ENCODE measurements at places on chromosomes 12 and 14.

DNA sequence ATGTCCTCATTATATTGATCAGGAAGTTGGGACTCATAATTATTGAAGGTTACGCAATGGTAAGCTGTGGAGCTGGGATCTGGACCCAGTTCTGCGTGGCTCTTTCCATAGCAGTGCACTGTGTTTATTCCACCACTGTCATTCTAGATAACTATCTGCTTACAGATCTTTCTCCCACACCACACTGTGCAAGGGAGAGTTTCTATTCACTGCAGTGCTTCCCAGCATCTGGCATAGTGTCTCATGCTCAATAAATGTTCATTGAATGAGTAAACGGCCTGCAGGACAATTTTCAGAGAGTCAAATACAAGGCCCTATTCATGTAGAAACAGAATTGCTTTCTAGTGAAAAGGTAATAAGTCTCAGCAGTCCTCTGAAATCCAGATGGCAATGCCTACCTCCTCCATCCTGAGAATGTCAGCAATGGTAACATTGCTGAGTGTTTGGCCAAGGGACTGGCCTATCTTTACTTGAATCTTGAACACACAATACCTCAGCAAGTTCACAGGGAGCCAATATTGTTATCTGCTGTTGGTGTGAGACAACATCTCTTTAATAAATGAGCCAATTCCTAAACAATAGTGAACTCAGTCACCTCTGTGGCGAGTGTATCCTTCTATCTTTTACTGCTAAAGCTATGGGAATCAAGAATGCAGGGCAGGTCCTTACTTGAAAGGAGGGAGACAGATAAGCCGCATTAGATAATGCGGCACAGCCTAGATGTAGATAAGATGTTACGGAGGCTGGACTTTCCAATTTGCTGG, 332.4 kb upstream of the PRICKLE1 start:
- DNase-seq, result no peak

DNA sequence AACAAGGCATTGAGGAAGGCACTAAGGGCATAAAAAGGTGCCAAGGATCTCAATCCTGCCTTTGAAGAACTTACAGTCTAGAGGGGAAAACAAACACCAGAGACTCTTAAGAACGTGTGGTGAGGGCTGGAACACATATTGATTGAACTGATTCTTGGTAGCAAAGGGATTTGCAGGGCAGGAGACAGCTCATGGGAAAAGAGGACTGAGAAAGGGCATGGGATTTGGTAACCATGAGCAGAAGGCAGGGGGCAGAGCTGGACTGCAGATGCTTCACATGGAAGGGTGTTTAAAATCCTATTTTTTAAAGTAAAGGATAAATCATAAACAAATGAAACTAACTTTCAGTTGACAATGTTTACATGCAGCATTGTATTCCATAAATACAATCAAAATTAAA, 203.1 kb downstream of the ITPR2 start:
- DNase-seq, result no peak

DNA sequence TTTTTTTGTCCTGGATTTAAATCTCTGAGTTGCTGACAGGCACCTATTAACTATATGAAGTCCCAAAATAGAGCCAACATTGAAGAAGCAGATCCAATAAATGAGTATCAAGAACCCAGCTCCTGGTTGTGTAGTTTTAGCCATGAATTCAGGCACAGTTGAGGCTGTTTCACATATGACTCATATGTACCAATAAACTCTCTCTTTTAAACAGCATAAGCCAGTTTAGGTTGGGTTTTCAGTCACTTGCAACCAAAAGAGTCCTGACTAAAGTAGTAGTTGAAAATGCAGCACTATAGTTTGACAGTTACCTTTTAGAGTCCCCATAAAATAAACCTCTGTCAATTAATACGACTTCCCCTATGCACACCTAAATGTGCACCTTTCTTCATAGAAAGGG, 389.9 kb downstream of the RPS29 start:
- no peak for DNase-seq

GRCh38 chr14:37081218-37081617, 91.2 kb downstream of the SLC25A21 start:
- no peak for DNase-seq

DNA sequence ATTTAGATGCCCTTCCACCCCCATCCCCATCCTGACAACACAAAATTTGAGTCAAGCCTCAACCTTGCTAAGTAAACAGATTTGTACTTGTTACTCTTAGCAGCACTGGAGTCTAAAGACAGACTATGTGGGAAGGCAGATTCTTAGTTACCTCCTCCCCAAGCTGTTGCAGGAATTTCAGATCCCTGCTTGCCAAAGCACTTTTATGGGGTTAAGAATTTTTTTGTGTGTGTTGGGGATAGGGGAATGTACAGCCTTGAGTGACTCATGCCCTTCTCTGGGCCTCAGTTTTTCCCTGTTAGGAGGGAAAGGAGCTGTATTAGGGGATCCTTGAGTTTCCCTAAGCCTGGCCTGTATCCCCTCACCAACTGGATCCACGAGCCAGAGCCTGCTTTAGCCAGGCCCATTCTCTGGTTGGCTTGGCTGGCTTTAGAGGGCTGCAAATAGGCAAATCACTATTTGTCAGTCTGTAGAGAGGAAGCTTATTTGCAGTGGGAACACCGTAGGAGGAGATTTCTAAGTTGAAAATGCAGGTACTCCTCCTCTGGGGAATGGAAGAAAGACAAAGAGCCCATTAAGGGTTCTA, 27.7 kb upstream of the RNU6-8 start:
- no peak for DNase-seq

DNA sequence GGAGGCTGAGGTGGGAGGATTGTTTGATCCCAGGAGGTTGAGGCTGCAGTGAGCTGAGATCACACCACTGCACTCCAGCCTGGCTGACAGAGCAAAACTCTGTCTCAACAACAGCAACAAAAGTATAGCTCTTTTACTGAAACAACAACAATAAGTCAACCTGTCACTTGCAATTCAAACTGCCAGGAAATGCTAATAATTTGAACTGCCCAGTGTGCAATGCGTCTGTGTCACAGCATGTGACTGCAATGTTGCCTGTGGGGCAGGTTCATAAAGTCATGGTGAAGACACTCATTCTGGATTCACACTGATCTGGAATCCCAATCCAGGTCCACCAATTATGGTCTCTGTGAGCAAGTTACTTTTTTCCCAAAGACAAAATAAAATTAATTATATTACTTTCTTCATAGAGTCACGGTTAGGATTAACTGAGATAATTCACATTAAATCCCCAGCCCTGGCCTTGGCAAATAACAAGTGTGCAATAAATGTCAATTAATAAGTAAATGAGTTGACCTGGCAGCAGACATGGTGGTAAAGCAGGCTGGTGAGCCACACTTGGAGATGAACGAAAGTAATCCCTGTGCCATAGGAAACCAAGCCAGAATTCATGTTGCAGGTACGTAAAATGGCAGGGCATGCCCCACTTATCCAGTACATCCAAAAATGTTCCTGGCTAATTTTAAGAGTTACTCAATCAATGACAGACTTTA, 89.1 kb upstream of the CPSF6 start:
- DNase-seq, result no peak

DNA sequence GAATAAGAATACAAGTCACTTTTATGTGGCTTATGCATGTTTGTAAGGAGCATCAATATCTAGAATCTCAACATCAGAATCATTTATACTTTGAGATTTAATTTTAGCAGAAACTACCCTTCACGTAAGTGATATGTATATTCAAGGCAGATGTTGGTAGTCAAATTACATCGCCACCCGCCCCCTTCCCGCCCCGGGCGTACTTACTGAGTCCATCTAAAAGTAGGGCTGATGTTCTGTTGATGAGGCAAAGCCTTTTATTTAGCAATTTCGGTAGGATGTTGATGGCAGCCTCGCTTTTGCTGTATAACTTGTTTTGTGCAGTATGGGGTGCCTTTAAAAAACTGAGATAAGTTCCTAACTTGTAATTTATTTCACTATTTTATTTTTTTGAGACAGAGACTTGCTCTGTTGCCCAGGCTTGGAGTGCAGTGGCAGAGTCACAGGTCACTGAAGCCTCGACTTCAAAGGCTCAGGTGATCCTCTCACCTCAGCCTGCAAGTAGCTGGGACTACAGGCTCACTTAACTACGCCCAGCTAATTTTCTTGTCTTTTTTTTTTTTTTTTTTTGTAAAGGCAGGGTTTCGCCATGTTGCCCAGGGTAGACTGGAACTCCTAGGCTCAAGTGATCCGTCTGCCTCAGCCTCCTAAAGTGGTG, 30.8 kb downstream of the KTN1 start:
- DNase-seq, result no peak

DNA sequence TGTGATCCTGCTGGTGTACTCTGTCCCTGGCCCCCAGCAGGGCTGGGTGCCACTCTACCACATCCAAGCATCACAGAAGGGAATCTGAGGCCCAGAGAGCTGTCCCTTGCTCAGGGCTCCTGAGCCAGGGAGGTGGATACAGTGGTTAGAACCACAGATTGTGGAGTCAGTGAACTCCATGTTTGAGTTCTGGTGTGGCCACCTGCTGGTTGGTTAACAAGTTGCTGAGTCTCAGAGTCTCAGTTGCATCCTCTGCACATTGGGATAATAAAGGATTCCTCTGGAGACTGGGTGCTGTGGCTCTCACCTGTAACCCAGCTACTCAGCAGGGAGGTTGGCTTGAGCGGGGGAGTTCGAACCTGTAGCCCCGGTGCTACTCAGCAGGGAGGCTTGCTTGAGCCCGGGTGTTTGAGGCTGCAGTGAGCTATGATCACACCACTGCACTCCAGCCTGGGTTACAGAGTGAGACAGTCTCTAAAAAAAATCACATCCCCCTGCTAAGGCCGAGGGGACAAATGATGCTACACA, 39.4 kb downstream of the MVK start:
- DNase-seq, result no peak

- DNase-seq, result no peak
These were observed 147.5 kb upstream of the C14orf180 start for GRCh38 chr14:104431929-104432541.

- DNase-seq, result no peak
These were observed 949.2 kb downstream of the GALC start for GRCh38 chr14:87043667-87044200.

DNA sequence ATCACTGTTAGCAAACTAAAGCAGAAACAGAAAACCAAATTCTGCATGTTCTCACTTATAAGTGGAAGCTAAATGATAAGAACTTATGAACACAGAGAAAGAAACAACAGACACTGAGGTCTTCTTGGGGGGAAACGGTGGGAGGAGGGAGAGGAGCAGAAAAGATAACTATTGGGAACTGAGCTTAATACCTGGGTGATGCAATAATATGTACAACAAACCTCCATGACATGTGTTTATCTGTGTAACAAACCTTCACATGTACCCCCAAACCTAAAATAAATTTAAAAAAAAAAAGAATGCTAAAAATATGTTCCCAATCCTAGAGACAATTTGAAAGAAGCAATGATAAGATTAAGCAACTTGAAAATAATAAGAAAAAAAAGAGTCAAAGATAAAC, 89.5 kb downstream of the SOX5 start:
- no peak for DNase-seq

GRCh38 chr12:108597559-108598471, at the start of gene TMEM119:
Gene TMEM119 (minus strand): TSS chr12:108598084. CDS start chr12:108592383, 5,701 bp downstream.
- DNase-seq, result no peak

DNA sequence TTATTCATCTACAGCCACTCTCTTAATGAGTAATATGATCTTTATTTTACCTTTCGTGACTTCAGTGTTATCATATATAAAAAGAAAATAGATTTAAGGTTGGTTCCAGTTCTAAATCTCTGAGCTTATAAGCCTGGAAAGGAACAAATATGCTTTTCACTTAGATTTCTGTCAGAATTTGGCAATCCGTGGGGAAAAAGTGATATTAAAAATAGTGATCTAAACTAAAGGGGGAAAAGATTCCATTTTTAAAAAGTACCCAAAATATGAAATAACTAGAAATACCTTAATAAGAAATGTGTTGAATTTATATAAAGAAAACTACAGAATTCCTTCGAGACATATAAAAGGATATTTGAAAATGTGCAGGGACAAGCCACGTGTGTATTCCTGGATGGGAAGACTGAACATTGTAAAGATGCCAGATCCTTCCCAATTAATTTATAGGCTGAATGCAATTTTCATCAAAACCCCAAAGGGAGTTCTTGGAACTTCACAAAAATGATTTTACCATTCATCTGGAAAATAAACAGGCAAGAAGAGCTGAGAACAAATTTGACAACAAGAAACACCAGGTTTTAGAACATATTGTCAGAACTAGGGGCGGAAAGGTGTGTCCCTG, 142.5 kb downstream of the EFCAB11 start:
- DNase-seq, result no peak

DNA sequence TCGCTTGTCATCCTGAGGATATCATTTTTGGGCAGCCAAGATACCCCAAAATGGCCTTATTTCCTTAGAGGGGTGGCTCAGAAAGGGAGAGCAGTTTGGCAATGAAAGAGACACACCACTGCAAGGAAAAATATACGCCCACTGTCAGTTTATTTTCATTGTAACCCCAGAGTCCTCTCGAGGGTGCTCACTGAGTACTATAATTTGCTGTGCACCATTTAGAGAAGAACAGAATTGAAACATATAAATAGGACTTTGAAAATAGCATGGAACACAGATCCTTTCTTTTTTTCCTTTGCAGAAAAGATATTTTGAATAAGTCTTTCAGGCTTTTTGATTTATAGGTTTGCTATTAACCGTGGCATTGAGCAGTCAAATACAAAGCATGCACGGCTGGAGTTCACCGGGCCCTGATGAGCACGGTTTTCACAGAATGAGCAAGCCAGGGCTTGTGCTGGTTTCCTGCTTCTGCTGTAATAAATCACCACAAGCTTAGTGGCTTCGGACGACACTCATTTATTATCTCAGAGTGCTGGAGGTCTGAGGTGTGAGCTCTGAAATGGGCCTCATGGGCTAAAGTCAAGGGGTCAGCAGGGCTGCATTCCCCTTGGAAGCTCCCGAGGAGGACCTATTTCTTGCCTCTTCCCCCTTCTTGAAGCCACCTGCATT, 152.3 kb downstream of the ZNF664 start:
- no peak for DNase-seq

DNA sequence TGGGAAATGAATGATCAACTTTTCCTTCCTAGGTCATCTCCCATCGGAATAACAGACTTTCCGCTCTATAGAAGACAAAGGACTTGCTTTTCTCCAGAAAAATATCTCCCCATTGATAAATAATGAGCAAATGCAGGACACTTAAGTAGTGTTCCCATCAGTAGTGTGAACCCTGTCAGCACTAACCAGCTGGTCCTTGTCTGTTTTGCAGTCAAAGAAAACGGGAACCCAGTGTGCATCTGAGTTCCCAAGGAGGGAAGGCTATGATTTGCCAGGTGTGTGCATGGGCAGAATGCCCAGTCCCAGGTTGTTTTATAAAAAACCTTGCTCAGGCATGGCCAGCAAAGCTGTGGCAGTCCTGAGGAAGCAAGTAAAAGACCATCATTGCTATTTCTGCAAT, 256.5 kb upstream of the HMGA2 start:
- no peak for DNase-seq

Measured in activated T-helper 1 cell treated with anti-CD3 and anti-CD28 coated beads, Interleukin-12 subunit alpha, Interleukin-12 subunit beta, Interleukin-2, Interleukin-4 antibody, amounts not matched to agents 30 ng/mL and 10 ng/mL and 1 ng/mL, durations not matched to agents 14 hours and 24 hours and 36 hours (primary cell).